MG63 (cell line): ENCODE measurements at places on chromosomes 12 and 14.

DNA sequence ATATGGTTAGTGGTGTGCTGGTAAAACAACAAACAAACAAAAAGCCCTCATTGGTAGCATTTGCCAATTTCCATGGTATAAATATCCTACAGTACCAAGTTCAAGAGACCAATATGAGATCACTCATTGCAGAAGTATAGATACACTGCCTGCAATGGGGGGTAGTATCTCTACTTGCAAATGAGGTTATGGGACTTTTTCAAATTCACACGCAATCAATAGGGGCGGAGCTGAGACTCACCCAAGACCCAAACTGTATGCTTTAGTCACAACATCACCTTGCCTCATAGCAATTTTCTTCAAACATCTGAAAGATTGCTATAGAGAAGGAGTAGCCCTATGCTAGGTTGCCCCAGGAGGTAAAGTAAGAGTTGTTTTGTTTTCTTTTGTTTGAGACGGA, 93.7 kb downstream of the VCPKMT start:
- DNase-seq = no peak

GRCh38 chr14:101503431-101504095, 57.7 kb upstream of the DIO3 start:
- no peak for DNase-seq

DNA sequence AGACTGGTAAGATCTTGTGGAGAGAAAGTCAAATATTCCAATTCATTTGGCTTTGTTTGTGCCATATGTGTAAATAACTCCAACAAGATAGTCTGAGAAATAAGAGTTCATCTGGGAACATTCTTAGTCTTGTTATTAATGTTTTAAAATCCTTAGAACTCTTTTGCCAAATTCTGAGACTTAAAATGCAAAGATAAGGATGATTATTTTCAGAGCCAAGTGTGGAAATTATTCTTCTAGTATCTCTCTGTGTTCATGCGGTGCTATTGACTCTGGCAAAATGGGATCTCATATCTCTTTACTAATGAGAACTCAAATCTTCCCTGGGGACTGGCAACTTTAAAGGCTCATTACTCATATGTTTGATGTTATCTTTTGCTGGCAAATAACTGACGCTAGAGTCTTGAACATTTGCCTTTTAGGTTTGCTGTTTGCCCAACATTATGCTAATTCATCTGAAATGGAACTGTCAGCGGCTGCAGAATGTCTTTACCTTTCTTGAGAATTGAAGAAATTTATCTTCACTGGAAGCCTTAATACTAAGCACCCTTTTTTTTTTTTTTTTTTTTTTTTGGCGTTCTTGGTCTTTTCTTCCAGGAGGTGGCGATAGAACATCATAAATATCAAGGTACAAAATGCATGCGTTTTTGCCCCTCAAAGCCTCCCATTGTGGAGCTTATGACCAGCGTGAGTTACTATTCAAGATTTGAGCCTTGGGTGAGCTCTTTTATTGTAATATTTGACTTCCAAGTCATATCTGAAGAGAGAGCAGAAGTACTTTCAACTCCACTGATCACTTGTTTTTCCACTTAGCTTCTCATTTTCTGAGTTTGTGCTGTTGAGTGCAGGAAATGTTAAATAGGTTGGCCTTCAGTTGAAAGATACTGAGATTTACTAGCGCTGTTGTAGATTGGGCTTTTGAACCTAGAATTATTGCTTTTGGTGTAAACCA, 86.5 kb downstream of the CAND1 start:
- no peak for DNase-seq

GRCh38 chr14:101814934-101815333, 53.4 kb downstream of the PPP2R5C start:
- DNase-seq = no peak

- no peak for DNase-seq
Measured at GRCh38 chr12:94689646-94690036, 39.3 kb upstream of the TMCC3 start.

DNA sequence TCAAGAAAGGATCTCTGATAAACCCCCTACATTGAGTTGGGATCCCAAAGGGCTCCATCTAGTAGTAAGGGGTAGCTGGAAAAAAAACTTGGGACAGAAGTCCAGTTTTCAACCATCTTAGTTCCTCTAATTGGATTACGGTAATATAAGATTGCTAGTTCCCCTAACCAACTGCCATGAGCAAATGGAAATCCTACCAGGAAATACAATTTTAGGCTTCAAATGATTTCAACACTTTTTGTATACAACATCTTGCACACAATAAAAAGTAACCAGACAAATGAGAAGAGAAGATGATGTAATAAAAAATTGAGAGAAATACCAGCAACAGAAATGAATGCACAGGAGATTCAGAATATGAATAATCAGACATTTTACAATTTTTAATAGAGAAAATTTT, 73.0 kb downstream of the TSHR start:
- no peak for DNase-seq

DNA sequence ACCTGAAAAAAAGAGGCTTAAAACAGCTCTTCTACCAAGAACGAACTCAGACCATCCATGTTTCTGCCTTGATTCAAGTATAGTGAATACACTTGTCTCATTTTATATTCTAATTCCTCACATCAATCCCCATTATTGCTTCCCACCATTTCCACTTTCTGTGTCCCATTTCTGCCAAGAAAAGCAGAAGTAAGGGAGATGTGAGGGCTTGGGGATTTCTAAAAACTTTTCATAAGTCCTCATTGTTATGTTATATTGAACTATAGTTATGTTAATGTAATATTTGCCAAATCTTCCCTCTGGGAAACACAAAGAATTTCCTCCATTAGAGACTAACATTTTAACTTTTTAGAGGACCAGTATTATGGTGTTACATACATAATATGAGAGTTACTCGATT, 48.2 kb upstream of the PSMA6 start:
- no peak for DNase-seq

DNA sequence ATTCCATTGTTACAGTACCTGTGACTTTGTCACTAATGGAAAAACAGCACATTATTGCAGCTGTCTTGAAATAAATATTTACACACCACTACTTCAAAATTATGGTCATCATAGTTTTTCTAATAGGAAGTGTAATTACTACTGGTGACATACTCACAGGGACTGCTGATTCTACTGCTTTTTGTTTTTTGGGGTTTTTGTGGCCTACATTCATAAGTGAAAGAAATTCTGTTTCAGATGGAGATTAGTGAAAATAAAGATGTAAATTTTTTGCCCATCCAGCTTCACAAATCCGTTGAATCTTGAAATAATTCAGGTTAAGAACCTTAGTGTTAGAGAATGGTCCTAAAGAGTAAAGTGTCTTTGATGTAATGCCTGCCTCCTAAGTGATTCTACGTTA, 17.5 kb downstream of the KNTC1 start:
- DNase-seq = no peak

DNA sequence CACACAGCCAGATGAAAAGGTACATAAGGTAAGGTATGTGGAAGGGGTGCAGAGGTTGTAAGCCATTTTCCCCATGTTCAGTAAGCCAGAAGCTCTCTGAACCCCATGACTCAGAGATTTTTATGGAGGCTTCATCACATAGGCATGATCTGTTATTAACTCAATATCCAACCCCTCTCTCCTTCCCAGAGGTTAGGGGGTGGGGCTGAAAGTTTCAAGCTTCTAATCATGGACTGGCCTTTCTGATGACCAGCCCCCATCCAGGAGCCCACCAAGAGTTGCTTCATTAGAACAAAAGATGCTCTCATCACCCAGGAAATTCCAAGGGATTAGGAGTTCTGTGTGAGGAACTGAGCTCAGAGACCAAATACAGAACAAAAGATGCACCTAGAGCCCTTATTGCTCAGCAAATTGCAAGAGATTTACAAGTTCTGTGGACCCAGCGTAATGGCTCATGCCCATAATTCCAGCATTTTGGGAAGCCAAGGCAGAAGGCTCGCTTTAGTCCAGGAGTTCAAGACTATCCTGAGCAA, 103.2 kb upstream of the DAAM1 start:
- no peak for DNase-seq

- DNase-seq = no peak
Measured at GRCh38 chr14:85453401-85454225, 76.3 kb upstream of the FLRT2 start.

DNA sequence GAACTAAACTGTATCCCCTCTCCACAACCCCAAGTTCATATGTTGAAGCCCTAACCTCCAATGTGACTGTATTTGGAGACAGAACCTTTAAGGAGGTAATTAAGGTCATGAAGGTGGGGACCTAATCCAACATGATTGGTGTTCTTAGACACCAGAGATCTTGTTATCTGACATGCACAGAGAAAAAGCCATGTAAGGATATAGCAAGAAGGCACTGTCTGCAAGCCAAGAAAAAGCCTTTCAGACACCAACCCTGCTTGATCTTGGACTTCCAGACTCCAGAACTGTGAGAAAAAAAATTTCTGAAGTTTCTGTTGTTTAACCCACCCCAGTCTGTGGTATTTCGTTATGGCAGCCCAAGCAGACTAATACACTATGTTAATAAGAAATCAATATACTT, 62.2 kb upstream of the CFL2 start:
- DNase-seq = no peak

- no peak for DNase-seq
Measured at GRCh38 chr12:5388581-5389535, 43.0 kb upstream of the NTF3 start.

GRCh38 chr14:60933920-60934655, 46.8 kb downstream of the TRMT5 start:
- no peak for DNase-seq

GRCh38 chr14:29805415-29806123, 122.1 kb downstream of the PRKD1 start:
- DNase-seq = peak; percentile 81

- DNase-seq = no peak
Measured at GRCh38 chr12:14187002-14187401, 178.5 kb upstream of the ATF7IP start.

DNA sequence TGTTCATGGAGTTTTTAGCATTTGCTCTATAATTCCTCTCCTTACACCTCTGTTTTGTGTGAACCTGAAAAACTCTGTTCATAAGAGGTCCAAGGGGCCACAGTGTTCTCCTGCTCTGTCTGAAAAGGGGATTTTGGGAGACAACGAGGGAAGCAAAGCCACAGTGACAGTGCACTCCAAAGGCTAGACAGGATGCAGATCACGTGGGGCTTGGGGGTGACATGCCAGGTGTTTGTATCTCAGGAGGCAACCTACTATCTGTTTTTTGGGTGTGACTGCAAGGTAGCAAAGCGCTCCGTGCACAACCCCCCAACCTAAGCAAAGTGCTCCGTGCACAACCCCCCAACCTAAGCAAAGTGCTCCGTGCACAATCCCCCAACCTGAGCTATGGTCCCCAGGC, 5.1 kb upstream of the CHD4 start:
- DNase-seq = no peak

- DNase-seq = no peak
Measured at GRCh38 chr12:66678338-66679275, at the start of gene GRIP1. Gene GRIP1, minus strand, starts transcription at chr12:66679076. Its CDS starts 172 bp downstream, at chr12:66678904.

GRCh38 chr12:123468786-123469185, 10.8 kb downstream of the SNRNP35 start:
- no peak for DNase-seq

- DNase-seq = no peak
Measured at GRCh38 chr14:102779084-102779462, 1.8 kb downstream of the TRAF3 start.

GRCh38 chr12:85448548-85449139, 168.6 kb downstream of the ALX1 start:
- DNase-seq = no peak

DNA sequence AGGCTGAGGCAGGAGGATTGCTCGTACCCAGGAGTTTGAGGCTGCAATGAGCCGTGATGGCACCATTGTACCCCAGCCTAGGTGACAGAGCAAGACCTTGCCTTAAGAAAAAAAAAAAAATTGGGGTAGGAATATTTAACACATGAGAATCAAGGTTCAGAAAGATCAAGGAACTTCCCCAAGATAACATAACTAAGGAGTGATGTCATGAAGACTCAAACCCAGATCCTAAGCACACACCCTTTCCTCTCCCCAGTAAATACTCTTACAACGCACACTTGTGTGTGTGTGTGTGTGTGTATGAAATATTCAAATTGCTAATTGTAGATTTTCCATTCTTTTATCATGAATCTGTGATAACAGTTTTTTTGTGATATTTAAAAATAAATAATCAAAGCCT, 90.6 kb upstream of the NUDT4 start:
- no peak for DNase-seq

DNA sequence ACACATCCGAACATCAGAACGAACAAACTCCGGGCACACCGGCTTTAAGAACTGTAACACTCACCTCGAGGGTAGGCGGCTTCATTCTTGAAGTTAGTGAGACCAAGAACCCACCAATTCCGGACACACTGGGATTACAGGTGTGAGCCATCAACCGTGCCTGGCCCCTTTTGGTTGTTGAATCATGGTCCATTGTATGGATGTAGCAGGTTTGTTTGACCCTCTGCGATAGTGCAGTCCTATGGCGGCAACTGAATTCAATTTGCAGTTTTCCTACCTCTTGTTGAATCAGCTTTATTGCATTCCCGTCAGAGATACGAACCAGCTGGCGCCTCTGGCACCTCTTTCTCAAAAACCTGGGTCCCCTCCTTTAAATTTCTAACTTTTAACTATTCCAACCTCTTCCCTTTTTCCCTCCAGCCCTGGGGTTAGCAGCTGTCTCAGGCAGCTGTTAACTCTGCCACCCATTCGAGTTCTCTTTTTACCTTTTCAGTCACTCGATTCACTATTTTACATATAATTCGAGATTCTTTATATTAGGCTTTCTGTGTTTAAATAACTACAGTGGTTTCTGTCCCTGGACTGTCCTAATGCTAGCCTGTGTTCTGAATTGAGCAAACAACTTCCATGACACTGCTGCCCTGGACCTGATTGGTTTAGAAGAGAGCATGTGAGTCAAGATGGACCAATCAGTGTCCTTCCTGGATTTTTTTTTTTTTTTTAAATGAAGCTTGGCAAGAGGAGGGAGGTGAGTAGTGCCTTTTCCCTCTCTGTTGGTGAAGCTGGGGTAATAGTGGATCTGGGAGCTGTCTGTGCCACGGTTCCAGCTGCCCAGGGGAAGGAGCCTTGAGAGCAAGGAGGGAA, 261.5 kb downstream of the PCNX1 start:
- DNase-seq = peak; percentile 6

DNA sequence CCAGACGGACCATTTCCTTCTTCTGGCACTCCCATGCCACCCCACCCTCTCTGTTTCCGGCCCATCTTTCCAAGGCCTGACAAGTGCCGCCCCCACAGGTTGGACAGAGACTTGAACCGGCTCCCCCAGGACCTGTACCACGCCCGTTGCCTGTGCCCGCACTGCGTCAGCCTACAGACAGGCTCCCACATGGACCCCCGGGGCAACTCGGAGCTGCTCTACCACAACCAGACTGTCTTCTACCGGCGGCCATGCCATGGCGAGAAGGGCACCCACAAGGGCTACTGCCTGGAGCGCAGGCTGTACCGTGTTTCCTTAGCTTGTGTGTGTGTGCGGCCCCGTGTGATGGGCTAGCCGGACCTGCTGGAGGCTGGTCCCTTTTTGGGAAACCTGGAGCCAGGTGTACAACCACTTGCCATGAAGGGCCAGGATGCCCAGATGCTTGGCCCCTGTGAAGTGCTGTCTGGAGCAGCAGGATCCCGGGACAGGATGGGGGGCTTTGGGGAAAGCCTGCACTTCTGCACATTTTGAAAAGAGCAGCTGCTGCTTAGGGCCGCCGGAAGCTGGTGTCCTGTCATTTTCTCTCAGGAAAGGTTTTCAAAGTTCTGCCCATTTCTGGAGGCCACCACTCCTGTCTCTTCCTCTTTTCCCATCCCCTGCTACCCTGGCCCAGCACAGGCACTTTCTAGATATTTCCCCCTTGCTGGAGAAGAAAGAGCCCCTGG, 1.2 kb upstream of the CMTM5 start:
- DNase-seq = no peak
